Effector CD4-positive, alpha-beta T cell (primary cell): ENCODE measurements at places on chromosomes 4 and X.

GRCh38 chr4:2378898-2379297 is 39.5 kb downstream of the ZFYVE28 start:
- no peak for DNase-seq

GRCh38 chr4:140856621-140857062 is 100.5 kb upstream of the TBC1D9 start:
- no peak for DNase-seq

GRCh38 chr4:27764526-27764837 is 903.8 kb downstream of the STIM2 start:
- DNase-seq = no peak

DNA sequence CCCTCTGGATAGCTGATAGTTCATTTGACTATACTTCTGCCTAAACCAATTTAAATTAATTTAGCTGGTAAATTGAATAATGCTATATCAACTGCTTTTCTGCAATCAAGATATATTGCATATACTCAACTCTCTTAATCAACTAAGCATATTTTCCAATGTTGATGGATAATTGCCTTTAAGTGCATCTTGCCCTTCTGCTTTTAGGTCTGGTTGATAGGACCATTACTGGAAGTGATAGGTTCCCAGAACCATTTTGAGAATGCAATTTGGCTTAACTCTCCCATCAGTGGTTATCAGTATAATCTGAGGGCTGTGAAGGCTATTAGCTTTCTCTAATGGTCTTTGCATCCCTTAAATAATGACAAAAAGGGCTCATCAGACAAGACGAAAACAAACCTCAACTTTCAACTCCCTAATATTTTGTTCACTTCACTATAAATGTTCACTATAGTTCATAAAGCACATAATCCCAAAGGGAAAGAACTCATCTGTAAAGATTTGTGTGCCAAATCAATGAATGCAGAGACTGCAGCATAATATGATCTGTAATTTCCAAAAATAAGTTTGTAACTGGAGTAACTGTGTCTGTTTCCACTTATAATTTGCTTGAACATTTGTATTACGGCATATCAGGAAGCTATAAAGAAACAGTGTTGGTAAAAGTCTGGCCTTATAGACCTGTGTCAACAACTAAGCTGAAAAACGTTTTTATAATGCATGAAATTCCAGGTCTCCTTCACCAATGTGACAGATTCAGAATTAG is 273.6 kb downstream of the FBXO8 start:
- DNase-seq = no peak

- DNase-seq = no peak
Measured at GRCh38 chr4:111671756-111672155, 473.5 kb upstream of the FAM241A start.

- DNase-seq = no peak
Measured at GRCh38 chrX:57156397-57157049, 19.3 kb upstream of the SPIN2A start.

DNA sequence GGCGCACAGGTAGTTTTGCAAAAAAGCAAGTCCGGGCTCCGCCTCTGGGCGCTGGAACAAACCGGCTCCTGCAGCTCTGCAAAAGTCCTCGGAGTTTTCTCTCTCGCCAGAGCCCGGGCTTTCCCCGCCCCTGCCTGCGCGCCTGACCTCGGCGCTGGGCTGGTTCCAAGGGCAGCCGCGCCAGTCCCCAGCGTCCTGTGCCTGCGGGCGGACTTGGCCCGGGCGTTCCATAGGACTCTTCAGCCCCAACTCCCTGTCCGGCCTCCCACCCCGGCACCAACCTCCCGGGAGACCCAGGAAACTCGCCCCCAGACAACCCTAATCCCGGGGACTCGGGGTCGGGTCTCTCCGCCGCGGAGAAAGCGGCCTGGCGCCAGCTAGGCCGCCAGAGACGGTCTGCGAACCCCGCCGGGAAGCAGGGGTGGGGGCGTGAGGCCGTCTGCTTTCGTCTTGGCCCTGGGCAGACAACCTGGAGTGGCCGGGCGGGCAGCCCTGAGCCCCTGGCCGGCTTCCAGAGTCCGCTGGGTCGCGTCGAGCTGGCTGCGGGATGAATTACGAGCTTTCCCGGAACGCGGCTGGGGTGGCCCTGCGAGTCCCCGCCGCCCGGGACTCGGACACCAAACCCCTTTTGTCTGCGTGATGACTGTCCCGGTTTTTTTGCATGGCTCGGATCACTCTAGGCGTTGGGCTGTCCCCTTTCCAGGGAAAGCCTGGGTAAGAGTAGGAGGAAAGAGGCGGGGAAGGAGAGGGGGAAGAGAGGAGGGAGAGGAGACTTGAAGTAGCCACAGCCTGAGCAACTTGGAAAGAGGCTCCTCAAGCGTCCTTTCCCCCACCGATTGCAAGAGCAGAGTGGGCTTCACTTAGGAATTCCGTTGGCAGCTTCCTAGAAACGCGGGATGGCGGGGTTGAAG is 916 bp downstream of the MXRA5 start:
- DNase-seq = no peak

- DNase-seq = no peak
Measured at GRCh38 chr4:48931459-48931858, 24.9 kb upstream of the OCIAD2 start.

DNA sequence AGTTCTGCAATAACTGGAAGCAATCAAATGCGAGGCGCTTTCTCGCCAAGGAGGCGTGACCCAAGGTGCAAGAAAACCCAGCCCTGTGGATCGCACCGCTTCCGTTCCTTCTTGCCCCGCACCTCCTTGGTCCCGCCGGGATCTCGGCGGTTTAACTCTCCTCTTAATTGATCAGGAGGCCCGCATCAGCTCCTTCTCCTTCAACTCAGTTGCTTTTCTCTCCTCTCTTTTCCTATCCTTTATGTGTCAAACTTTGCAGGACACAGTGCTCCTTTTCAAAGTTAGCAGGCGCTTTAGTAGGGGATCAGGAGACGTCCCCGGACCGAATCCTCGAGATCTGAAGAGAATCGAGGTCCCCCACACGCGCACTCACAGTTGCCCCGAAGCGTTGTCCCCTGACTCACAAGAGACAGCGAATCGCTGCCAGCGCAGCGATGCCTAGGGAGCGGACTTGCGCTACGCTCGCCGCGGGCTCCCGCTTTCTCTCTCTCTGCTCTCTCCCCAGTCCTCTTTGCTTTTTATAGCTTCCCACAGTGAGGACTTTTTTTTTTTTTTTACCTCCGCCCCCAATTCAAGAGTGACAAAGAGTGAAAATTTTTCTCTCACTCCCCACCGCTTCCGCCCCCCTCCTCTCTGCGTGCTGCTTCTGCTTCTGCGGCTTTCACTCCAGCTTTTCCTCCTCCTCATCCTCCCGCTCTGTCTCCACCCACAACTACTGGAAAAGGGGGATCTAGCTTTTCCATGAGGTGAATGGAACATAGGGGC is at the start of gene DKK2:
Gene DKK2 (minus strand): TSS at position 495 of the 765 bp plus-strand sequence. CDS start 722 bp downstream, outside the sequence.
- DNase-seq = no peak

DNA sequence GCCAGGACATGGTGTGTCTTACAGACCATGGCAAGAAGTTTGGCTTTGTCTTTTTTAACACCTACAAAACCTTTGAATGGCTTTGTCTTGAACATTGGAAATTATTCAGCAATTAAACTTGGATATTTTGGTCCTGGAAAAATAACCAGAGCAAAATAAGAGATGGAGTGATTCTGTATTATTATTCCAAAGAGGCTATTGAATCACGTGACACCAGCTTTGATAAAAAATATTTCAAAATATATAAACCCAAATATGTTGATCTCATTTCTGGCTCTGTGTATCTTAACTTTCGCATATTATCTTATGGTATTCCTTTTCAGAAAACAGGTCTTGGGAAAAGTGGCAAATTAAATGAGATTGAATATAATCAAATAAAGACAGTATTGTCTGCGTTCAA is 32.6 kb upstream of the GIMD1 start:
- no peak for DNase-seq

DNA sequence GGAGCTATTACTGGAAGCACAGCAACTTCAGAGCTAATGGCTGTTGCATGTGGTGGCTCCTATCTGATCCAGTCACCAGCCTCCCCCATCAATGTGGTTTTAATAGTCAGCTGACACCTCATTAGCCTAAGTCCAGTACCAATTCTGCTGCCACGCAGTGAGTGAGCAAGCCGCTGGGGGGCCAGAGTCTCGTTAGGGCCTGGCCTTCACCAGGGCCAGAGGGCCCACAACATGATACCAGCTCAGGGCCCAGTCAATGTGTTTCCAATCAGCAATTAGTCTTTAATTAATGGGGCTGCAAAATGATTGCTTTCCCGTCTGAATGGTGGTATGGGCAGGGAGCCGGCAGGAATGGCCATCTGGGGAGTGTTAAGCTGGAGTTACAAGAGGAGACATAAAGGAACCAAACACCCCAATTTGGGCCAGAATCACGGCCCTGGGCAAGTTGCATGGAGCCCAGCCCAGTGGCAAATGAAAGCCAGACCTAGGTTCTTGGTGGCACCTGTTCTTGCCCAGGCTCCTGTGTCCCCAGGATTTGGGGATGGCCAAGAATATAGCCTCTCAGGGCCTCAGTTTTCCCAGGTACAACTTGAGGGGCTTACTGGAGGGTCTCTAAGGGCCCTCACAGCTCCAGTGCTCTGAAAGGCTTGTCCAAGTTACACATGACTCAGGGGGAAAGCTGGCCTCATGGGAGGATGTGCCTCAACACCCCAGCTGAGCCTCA is 119.2 kb downstream of the EFNB1 start:
- no peak for DNase-seq

DNA sequence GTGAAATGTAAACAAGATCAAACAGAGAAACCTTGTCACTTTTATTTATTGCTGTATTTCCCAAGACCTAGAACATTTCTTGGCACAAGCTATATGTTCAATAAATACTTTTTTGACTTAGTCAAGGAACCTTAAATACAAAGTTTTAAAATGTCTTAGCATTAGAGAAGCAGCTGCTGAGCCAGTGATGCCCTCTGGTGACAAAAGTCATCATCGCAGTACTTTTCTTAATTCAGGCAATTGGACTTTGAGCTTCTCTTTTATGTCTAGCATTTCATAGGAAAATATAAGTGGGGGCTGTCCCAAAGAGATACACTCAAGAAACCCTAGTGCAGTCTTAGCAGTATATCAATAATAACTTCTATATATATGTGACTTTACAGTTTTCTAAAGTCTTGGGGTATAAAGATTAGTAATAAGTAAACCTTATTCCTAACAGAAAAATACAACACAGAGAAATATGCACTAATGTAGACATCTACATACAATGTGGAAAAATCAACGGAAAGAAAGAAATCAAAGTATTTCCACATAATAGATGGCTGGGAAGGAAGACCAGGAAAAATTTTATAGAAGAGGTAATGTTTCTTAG is 118.4 kb downstream of the DTHD1 start:
- peak; percentile 40 for DNase-seq

- no peak for DNase-seq
Measured at GRCh38 chr4:172009446-172010230, 196.4 kb downstream of the GALNTL6 start.

DNA sequence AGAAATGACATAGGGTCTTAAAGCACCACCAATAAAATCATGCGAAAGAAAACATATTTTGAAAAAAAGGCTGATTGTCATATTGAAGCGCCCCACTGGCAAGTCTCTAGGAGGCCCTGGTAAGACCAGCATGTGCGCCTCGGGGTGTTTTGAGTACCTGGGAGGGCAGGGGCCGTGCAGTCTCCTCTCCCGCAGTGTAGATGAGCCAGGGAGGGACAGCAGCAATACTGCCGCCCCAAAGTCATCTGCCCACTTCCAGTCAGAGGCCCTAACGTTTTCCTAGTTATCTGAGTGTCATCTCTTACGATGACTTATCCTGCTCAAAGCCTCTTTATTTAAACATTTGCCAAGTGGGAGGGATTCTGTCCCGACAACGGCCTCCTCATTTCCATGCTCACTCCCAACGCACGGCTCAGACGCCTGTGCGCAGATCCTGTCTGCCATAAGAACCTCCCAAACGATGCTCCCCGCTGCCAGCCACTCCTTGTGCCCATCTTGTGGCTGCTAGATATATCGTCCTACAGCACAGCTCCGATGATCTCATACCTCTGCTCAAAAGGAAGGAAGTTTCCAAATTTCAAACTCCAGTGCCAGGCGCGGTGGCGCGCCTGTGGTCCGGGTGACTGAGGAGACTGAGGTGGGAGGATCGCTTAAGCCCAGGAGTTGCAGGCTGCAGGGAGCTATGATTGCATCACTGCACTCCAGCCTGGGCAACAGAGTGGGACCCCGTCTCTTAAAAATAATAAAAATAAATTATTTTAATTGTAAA is 17.2 kb upstream of the SCRG1 start:
- no peak for DNase-seq

DNA sequence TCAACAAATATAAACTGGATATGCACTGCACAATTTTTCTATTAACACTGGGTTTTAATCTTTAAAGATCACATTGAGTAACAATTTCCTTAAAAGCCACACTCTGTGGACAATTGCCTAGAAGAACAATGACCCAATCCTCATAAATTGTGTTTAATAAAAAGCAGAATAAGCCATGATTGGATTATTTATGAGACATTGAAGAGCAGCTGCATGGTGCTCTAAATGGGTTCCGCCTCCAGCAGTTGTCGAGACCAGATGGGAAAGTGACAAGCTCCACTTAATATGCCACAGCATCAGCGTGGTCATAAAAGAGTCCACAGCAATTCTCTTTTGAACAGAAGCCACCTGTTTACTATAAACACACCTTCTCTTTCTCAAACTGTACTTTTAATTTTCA is 635.2 kb upstream of the FRG1 start:
- no peak for DNase-seq
